ENCODE measurements at places on chromosomes 1 and 21.

- no peak for DNase-seq
Measured at GRCh38 chr1:201261771-201262547, 21.3 kb upstream of the PKP1 start.

GRCh38 chr1:241702442-241703373 is 50.6 kb downstream of the WDR64 start:
- DNase-seq = no peak

- DNase-seq = no peak
Measured at GRCh38 chr1:110850145-110850544, 22.8 kb upstream of the CD53 start.

- no peak for DNase-seq
Measured at GRCh38 chr1:171137580-171137979, 46.9 kb downstream of the FMO3 start.

GRCh38 chr1:67149179-67149770 is 14.5 kb upstream of the C1orf141 start:
- peak; percentile 63 for DNase-seq

DNA sequence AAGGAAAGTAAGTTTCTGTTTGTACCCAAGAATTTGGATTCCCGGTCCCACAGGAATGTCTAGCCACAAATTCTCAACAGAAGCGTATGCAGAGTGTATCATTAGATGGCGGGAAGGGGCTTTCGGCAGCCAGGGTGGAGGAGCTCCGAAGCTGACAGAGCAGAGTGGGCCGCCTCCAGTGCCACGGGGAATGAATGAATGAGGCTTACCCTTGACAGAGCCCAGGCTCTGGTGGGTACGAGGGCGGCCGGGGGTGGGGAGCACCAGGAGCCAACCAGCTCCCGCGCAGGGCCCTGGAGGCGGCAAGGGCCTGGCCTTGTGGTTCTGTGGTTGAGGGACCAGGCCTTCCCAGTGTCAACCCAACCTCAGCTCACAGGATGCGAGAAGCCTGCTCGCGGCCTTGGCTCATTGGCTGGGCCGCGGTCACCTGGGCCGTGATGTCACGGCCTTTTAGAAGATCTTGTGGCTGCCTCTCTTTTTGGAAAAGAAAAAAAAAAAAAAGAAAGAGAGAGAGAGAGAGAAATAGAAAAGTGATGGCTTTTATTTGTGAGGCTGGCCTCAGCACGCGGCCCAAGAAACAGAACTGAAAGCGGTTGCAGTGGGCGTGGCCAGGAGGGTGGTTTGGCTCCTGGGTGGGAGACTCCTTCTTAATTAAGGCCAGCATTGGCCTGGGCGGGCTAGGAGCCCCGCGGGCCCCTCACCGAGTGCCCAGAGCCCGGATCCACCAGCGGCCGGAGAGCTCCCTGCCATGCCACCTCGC is 34.9 kb upstream of the RUNX3 start:
- DNase-seq = peak; percentile 88

DNA sequence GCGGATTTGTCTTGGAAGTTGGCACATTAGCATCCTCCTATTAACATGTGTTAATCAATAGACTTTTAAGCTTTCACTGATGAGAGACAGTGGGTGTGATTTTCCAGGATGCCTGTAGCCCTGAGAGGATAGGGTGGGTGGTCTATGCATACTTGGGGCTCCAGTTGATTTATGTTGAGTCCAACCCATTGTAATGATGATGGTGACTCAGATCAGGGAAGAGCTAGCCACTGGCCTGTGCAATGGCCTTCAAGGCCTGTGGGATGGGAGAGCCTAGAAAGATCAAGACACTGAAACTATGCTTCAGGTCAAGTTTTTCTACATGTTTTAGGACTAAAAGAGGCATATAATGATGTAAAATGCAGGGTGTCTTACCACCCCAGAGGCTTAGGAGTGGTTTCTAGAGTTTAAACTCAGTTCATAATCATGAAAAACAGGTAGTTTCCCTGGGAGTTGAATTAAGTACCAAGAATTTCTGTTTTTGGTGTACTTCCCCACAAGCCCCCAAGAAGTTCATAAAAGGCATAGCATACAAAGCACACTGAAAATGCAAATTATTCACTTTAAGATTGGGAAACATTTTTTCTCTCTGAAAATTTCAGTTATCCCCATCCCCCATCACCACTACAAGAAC is 19.9 kb downstream of the BEND5 start:
- no peak for DNase-seq

DNA sequence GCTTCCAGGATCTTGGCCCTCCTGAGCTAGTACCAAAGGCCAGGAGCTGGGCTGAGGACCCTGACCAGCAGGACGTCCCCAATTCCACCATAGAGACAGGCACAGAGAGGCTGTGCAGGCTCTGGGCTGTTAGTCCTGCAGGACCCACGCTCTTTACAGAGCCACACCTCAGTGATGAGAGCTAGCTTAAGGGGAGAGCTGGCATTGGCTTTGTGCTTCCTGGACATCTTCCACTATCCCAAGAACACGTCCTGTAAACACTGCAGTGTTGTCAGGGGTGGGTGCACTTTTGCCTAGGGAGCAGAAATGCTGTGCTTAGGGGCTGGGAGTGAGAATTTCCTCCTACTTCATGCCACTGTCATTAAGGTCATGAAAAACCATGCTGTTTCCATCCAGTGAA is 91.7 kb upstream of the EDN2 start:
- DNase-seq = no peak

GRCh38 chr1:76428028-76428427 is 353.5 kb downstream of the ST6GALNAC3 start:
- DNase-seq = no peak

GRCh38 chr1:150268340-150268704 is 494 bp downstream of the APH1A start:
- peak; percentile 49 for DNase-seq

GRCh38 chr1:2443277-2444137 is 31.1 kb upstream of the PEX10 start:
- DNase-seq = peak; percentile 13

DNA sequence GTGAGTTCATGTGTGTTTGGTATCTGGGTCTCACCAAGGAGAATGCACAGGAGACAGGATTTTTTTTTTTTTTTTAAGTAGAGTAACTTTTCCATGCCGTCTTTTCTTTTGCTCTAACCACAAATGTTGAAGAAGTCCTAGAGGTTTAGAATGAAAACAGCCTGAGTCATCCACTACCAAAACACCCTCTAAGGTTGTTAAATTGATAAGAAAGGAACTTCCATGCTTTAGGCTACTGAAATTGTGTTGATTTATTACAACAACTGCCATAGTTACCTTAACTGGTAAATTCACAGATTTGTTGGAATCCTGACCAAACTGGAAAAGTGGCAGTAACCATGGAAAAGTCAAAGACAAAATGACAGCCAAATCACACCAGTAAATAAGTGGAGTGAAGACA is 375.6 kb downstream of the AMY1C start:
- DNase-seq = no peak

DNA sequence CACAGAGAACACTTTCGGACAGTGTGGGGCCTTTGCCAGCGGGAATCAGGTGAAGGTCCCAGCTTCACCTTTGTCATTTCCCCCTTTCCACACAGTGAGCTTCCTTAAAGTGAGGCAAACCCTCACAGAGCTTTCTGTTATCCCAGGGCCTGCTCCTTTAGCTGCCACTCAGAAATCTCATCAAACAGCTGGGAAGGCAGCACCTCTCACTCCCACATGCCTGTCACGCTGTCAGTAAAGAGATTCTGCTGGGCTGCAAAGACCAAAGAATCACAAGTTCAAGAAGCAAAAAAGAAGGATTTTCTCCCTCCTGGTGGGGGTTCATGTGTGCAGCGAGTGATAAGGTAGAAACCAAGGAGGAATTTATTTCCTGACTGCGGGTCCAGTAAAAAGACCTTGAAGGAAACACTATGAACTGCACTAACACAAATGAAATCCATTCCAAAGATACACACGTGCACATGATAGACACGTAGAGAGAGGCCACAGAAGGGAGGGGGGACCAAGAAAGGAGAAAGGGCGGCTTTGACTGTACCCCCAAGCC is 44.0 kb downstream of the HTR6 start:
- DNase-seq = no peak

GRCh38 chr1:180312926-180313325 is 82.9 kb downstream of the LHX4 start:
- DNase-seq = no peak

DNA sequence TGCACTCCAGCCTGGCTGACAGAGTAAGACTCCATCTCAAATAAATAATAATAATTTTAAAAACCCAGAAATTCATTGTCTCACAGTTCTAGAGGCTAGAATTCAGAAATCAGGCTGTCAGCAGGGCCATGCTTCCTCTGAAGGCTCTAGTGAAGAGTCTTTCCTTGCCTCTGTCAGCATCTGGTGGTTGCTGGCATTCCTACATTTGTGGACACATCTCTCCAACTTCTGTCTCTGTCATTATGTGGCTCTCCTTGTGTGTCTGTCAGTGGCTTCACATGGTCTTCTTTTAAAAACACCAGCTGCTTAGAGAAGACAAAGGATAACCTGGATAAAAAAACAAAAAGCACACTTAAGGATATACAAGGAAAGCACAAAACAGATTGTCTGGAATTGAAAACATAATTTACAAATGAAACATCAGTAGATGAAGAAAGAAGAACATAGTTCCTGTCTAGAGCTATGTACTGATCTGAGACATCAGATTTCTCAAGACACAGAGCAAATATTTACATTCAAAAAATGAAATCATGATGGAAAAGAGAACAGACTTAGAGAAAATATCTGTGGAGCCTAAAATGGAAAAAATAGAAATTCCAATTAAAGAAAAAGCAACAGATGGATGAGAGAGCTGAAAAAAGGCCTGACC is 32.7 kb upstream of the ASB17 start:
- no peak for DNase-seq

DNA sequence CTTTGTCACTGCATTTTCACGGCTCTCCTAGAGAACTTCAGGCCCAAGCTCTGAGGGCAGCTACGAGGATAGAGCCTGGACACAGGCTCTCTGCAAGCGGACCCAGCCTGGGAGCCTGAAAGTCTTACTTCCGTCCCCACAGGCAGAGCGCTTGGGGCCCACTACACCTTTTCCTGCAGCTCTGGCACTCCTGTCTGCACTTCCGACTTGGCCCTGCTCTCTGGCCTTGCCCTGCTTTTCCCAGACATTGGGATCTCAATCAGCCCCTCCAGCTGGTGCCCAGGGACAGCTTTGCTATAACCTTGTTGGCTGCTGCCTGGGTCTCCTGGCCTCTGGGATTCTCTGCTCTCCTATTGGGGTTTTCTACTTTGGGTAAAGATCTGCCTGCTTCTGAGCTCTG is 27.6 kb downstream of the WNT4 start:
- DNase-seq = no peak

DNA sequence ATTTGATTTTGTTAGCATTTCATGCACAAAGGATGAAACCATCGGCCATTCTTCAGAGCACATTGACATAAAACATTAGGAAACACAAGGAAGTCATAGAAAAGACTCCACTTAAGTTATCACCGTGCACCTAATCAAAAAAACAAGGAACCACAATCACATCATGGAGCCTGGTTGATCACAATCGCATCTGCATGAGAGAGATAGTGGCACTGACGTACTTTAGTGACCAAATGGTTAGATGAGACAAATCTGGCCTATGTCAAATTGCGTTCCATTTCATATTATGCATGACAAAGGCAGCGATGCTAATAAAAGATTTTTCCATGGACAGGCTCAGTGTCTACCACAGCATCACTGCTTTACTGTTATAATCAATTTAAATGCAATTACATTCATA is 571.8 kb upstream of the ADGRL2 start:
- DNase-seq = no peak

- no peak for DNase-seq
Measured at GRCh38 chr1:187433598-187433997, 604.8 kb downstream of the PLA2G4A start.

DNA sequence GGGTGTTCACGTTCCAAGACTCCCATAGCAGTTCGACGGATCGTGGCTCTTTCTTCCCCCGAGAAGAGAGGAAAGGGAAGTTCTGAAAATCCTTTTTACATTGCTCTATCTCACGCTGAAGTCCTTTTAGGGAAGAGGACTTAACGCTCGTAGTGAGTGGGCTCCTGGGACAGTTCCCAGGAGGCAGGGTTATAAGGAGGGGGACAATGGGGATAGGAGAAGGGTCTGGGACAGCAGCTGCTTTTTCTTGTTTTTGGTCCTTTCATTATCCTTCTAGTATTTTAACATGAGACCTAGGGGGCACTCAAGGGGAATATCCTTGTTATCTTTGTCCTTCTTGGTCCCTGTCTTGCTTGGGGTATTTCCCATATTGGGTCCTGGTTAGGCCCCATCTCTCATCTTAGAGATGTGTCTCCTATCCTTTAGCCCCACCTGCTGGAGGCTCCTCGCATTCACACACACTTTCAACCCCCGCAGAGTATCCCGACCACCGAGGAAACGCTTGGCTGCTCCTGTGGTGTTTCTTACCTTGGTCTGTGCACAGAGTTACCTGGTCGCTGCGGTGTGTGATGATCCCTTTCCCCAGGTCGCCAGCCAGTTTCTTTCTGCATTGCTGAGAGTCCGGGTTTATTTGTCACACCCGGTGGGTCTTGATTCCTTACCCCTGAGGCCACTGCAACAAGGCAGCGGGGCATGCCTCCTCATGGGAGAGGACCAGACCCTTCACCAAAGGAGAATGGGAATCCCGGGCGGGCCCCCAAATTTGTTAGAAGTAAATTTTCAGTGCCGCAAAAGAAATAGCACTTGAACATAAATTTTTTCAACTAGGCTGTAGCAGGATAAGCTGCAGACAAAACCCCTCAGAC is 29.7 kb downstream of the SCCPDH start:
- DNase-seq = peak; percentile 54

GRCh38 chr1:174969977-174970376 is 29.8 kb upstream of the CACYBP start:
- DNase-seq = no peak

DNA sequence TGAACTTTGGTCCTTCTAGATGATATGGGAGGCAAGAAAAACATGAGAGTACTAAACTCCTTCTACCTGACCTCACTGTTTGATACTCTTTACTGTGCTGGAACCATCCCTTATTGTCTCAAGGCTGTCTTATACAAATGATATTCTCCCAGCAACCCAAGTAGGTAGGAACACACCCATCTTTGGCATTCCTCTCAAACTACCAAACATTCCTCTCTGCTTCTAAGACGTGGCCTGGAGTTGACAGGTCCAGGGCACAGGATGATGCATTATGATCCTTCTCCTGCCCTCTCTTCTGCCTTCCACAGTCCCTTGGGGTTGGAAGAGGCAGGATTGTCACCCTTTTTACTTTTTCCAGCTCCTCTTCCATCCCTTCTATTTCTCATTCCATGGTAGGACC is 90.5 kb downstream of the SPATA17 start:
- no peak for DNase-seq

GRCh38 chr1:93673163-93673829 is 8.3 kb downstream of the BCAR3 start:
- DNase-seq = no peak

- DNase-seq = no peak
Measured at GRCh38 chr1:37739222-37739621, 25.7 kb downstream of the EPHA10 start.

- DNase-seq = no peak
Measured at GRCh38 chr1:37161171-37161570, 126.9 kb upstream of the GRIK3 start.

- no peak for DNase-seq
Measured at GRCh38 chr21:26238646-26239045, 68.1 kb upstream of the APP start.

GRCh38 chr1:173508541-173508940 is 31.4 kb downstream of the PRDX6 start:
- DNase-seq = no peak

Measured in CD4-positive, alpha-beta T cell treated with Interleukin-2 at 100 ng/mL for 4 hours (primary cell).